ENCODE measurements at places on chromosomes 7 and 10.
A peak's percentile ranks its signal among the peaks of the same experiment; 100 is the strongest.

- no peak for DNase-seq
Observed at GRCh38 chr7:137757146-137757925, 89.4 kb downstream of the DGKI start.

GRCh38 chr10:121648059-121648458 lies 49.8 kb upstream of the FGFR2 start:
- no peak for DNase-seq

DNA sequence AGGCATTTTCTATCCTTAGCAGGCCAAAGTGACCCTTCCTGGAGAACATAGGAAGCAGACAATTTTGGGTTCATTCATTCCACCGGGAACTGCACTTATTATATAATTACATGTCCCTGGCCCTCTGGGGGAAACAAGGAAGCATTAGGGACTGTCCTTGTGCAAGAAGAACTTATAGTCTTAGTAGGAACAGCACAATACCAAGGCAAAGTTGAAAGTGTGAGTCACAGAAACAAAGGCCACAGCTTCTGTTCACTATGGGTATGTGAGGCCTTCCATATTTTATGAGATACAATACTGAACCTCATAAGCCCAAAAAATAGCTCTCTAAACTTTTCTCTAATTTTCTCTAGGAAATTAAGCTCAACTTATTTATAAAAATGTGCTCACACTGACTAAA lies 18.4 kb upstream of the AKR1B10 start:
- no peak for DNase-seq

DNA sequence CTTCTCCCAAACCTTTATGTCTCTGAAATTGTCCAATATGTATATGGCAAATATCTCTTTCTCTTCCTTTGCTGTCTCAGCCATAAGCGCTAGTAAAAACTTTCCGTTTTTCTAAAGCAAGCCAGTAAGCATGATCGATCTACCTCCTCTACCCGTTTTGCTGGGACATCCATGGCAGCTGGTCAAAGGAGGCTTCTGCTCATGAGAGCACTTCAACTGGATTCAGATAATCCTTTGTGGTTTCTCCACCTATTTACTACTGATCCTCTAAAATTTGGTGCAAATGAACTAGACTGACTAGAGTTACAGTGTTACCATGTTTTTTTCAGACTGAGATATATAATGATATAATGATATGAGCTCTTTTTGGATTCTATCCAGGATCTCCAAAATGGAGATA lies 42.7 kb downstream of the GBF1 start:
- no peak for DNase-seq

- no peak for DNase-seq
Observed at GRCh38 chr7:134691546-134692343, 45.1 kb downstream of the BPGM start.

GRCh38 chr7:116736927-116737715 lies 65.1 kb downstream of the MET start:
- no peak for DNase-seq

- no peak for DNase-seq
Observed at GRCh38 chr7:133556553-133556952, 303.7 kb downstream of the EXOC4 start.

GRCh38 chr10:70575486-70575873 lies 27.1 kb downstream of the PRF1 start:
- no peak for DNase-seq

DNA sequence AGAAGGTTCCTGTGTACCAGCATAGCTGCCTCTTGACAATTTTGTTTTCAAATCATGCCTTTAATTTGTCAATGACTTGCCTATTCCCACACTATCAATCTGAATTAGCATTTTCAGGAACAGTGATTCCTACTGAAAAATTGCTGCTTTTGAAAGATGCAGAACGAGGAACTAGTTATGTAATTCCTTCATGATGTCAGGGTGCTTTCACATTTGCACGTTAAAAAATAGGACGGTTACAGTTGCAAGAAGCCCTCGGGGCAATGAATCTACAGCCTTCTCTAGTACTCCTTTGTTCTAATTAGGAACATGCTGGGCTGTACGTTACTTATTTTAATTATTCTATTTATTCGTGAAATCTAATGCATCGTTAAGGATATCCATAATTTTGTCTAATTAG lies 253.9 kb downstream of the OTUD1 start:
- DNase-seq = no peak

DNA sequence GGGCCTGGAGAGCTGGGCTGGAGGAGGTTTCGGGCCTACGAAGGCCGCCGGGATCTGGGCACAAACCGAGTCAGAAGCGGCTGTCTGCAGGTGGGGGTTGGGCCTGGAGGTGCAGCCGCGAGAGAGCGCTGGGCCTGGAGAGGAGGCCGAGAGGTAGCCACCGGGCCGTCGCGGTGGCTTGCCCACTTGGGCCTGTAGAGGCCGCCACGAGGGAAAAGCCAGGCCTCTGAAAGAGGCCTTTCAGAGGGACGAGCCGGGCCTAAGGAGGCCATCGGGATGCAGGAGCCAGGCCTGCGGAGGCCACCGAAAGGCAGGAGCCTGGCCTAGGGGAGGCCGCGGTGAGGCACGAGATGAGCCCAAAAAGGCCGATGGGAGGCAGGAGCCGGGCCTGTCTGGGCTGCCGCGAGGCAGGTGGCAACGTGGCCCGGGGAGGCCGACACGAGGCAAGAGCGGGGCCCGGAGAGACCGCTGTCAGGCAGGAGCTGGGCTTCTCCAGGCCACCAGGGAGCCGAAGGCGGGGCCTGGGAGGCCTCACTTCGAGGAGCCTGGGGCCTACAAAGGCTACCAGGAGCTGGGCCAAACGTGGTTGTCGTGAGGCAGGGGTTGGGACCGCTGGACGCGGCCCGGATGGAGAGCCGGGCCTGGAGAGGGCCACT lies 25.6 kb downstream of the MDH2 start:
- DNase-seq = no peak

- DNase-seq = no peak
Observed at GRCh38 chr10:71094712-71095390, 117.5 kb upstream of the UNC5B start.

DNA sequence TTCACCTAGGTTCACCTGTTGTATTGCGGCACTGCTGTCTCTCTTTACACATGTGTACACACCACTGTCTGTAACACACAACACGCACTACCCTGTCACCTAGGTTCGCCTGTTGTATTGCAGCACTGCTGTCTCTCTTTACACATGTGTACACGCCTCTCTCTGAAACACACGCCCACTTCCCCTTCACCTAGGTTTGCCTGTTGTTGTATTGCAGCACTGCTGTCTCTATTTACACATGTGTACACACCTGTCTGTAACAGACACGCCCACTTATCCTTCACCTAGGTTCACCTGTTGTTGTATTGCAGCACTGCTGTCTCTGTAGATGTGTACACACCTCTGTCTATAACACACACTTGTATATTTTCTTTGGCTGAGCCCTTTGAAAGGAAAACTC lies 51.5 kb downstream of the WDR37 start:
- DNase-seq = no peak

GRCh38 chr10:51214207-51215196 lies 140.2 kb downstream of the PRKG1 start:
- DNase-seq = no peak

GRCh38 chr10:28713626-28714352 lies 36.5 kb downstream of the BAMBI start:
- no peak for DNase-seq

DNA sequence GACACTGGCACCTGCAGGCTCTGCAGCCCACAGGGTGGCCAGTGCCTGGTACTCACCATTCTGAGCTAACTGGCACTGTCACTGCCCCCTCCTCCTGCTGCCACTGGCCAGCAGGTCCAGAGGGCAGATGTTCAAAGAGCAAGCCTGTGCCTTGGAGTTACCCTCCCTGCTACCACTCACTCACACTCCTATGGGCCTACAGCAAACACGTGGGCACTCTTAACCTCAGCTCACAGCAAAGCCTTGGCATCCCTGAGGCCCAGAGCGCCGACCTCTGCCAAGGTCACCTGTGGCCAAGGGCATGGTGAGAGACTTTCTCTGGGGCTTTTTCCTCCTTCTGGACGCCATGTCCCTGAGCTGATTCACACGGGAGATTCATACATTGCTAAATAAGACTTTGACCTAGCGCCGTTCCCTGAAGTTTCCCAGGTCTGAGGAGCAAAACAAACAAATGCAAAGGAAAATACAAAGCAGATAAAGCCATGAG lies 270.0 kb upstream of the PPP2R2D start:
- no peak for DNase-seq

GRCh38 chr7:30285067-30285535 lies 704 bp downstream of the ZNRF2 start:
- DNase-seq = peak; percentile 66

- DNase-seq = no peak
Observed at GRCh38 chr10:127234306-127234800, 38.0 kb upstream of the INSYN2A start.

- DNase-seq = no peak
Observed at GRCh38 chr10:51367127-51367526, 292.8 kb downstream of the PRKG1 start.

GRCh38 chr7:80643336-80643915 lies 5.0 kb downstream of the CD36 start:
- no peak for DNase-seq

- peak; percentile 87 for DNase-seq
Observed at GRCh38 chr7:953547-954327, 743 bp downstream of the ADAP1 start.

DNA sequence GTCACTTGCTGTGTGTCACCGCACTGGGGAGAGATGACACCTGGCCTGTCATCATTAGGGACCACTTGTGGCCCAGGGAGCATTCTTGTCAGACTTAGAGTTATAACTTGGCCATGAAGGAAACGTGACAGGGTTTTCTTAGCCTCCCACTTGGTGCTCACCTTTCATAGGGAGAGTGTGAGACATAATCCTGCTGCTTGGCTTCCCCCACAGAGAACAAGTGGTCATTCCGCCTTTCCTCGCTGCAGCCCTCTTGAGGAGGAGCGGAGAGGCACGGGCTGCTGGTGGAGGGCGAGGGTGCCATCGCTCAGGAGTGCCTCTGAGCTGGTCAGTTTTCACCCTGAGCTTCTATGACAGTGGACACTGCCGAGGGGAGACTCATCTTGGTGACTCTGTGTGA lies 125.0 kb upstream of the GJD4 start:
- no peak for DNase-seq

Data from Peyer's patch (tissue), 4 donors.